Activated CD4-positive, alpha-beta T cell treated with anti-CD3 and anti-CD28 coated beads for 24 hours (primary cell): ENCODE measurements at places on chromosomes 7 and 10.

DNA sequence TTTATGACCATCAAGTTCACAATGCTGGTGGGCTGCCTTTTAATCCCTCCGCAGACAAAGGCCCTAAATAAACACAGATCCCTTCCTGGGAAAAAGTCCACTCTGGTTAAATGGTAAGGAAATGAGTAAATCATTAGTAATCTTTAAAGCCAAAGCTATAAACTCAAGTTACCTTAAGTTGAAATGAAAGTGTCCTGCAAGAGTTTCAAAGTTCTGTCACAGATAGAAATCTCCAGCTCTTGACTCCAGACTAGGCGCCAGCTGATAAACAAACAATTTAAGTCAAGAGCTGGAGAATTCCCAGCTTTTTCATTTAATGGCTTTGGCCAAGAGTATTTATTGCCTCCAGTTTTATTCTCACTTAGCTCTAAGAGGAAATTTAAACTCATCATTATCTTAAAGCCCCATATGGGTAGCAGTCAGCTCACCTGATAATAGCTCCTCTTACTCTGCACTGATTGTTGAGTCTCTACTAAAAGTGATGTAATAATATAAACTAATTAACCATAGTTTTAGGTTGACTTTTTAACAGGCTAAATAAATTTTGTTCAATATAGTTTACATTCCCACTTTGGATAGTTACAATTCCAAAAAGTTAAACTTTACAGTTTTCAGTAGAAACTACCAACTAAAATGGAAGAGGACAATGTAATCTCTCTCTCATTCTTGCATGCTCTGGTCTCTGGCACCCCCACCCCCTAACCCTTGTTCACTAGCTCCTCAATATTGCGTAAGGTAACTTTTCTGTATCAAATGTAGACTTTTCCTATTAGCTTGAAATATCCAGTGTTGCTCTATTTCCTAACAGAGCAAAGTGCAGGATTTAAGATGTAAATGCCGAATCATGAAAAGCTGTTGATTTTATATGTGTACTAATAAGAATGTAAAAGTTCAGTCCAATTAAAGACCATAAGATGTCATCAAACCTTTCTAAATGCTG is 56.1 kb downstream of the HIBADH start:
- DNase-seq = no peak

DNA sequence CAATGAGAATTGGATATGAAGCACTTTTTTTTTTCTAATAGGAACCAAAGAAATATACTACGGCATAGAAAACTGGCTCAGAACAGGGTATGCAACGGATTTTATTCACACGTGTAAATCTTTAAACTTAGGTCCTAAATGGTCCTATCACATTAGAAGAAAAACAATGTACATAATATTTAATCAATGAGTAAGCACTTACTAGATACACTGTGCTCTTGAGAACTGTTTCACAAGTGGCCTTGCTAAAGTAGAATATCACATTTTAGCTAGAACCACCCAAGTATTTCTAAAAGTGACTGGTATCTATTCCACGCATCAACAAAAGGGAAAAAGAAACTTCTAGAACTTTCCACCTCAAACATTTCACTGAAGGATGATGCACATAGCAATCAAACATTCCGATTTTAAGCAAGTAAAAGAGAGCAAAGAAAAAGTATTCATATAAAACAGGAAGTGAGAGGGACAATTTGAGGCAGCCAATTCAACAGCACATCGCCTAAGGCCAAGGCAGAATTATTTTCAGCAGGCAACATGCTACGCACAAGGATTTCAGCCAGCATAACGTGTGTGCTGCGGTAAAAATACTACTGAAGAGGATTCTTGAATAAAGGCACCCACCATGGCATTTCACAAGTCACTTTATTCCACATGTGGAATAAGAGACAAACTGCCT is 55.8 kb downstream of the PARD3 start:
- DNase-seq = no peak

- DNase-seq = no peak
Measured at GRCh38 chr7:47452715-47453092, 129.2 kb downstream of the TNS3 start.

DNA sequence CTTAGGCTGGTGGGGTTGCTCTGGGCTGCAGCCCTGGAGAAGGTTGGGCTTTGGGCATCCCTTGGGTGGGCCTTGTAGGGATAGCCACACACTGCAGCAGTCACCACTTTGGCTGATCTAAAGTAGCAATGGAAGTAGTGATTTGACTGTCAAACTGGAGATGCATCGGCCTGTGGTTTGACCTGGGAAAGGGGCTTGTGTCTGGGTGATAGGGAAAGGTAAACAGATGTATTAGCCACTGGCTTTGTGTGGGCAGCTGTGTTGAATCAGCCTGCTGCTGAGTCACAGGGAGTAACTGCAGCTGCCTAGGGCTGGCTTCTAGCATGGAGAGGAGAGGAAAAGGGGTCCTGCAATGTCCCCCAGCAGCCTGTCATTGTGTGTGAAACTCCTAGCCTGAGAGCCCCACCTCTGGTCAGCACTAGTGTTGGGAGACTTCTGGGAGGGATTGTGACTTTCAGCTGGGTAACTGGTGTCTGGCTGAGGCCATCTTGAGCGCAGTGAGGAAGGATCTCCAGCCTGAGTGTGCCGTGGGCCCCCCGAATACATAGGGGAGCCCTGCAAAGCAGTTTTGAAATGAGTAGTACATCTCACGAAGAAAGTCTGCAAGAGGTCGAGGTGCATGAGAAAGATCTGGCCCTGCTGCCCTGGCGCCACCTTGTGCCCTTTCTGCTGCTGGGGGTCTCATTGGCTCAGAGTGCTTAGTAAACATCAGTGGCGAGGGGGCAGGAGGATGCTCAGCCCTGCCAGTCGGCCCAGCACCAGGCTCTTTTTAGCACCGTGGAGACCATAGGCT is 117.3 kb downstream of the FANK1 start:
- no peak for DNase-seq

- DNase-seq = no peak
Measured at GRCh38 chr10:60394446-60394845, 4.8 kb upstream of the ANK3 start.
